COR-L47 (cell line): ENCODE measurements at places on chromosomes 2 and 18.

GRCh38 chr2:46157966-46158310 lies 139.3 kb upstream of the EPAS1 start:
- DNase-seq, result no peak

DNA sequence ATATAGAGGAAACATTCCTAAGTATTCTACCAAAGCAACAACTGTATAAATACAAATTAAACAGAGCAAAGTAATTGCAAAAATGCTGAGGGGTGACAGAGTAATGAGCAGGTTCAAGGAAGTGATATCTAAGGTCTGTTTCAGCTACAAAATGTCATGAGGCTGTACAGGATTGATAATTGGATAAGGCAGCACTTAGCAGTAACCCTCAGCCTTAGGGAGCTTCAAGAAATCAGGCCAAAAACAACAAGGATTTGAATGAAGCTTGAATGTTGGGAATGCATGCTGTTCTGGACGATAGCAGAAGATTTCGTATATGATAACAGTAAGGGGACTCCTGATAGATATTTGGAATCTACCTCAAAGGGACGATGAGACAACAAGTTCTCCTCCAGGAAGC lies 142.0 kb upstream of the MMADHC start:
- no peak for DNase-seq

GRCh38 chr2:64812285-64812684 lies 158.6 kb upstream of the SERTAD2 start:
- DNase-seq, result no peak

GRCh38 chr18:56574861-56575260 lies 63.5 kb downstream of the TXNL1 start:
- DNase-seq, result no peak

DNA sequence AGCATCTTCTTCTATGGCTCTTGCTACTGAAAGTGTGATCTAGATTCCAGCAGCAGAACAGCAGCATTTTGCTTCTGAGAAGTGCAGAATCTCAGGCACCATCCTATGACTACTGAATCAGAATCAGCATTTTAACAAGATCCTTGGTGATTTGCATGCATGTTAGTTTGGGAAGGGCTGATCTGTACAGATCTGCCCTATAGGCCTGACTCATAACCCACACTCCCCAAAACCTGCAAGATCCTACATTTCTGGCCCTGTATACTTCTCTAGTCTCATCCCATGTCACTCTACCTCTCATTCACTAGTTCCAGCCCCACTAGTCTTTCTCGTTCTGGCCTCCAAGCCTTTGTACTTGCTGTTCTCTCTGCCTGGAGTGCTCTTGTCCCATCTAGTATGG lies 15.7 kb upstream of the DARS1 start:
- DNase-seq, result no peak

DNA sequence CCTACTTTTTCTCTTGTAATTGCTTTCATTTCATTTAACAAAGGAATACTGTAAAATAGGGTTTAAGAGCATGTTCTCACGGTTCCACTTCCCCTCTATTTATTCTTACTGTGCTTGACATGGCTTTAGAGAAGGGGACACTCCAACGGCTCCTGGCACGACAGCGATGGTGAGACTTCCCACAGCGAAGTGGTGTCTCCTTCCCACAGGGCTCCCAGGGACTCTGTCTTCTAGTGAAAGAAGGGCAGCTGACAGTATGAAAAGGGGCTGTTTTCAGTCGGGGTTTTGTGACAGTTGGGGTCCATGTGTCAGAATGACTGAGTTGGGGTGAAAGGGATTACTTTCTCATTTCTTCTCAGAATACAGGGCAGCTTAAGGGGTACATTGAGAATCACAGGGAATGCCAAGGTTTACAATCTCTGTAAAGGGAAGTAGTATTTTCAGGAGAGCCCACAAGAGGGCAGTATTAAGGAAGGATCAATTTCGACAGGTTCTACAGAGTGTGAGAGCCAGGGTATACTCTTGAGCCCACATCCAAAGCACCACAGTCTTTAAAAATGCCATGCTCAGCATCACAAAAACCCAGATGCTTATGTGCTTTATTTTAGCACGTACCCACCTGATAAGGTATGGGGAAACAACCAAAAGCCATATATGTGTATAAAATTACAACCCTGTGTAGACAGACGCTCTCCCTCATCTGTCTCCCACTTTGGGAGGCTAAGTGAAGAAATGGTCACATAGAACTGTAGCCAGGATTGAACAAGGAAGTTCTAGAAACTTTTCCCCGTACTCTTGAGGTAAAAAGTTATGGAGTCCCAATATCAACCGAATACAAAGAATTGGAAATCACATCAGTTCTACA lies 31.3 kb upstream of the RAPGEF4 start:
- peak; percentile 4 for DNase-seq

DNA sequence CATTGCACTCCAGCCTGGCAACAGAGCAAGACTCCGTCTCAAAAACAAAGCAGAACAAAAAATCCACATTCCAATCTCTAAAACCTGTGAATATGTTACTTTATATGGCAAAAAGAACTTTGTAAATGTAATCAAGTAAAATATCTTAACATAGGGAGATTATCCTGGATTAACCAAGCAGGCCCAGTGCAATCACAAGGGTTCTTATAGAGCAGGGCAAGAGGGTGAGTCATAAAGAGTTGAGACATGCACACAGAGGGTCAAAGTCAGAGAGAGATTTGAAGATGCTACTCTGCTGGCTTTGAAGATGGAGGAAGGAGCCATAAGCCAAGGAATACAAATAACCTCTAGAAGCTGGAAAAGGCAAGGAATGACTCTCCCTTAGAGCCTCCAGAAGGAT lies 60.9 kb upstream of the SLC9A2 start:
- DNase-seq, result no peak

GRCh38 chr18:44828080-44828479 lies 147.4 kb downstream of the SETBP1 start:
- DNase-seq, result no peak

DNA sequence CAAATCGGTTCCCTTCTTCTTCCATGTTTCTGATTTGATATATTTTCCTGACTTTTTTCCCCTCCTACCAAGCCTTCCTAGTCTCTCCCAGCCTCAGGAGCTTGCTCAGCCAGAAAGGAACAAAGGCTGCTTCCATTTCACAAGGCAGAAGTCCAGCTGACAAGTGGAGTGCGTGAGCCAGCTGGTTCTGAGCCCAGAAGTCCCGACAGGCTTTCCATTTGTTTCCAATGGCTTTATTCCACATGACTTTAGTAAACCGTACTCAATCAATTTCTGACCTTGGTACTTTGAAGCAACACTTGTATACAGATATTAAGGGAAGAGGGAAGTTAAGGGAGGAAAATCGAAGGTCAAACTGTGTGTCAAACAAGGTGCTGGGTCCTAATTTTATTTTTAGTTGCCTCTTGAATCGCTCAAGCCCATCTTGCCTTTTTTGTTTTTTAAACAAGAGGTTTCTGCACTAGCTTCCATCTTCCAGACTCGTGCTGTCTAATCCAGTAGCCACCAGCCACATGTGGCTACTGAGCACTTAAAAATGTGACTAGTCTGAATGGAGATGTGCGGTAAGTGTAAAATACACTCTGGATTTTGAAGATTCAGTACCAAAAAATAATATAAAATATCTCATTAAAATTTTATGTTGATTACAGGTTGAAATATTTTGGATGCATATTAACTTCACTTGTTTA lies 36.2 kb downstream of the WIPF1 start:
- no peak for DNase-seq

- DNase-seq, result no peak
Measured at GRCh38 chr2:30661173-30662107, 145.8 kb downstream of the CAPN13 start.

- DNase-seq, result no peak
Measured at GRCh38 chr18:65363011-65363410, 387.8 kb upstream of the CDH7 start.

GRCh38 chr2:240777456-240778212 lies 42.4 kb downstream of the KIF1A start:
- no peak for DNase-seq

DNA sequence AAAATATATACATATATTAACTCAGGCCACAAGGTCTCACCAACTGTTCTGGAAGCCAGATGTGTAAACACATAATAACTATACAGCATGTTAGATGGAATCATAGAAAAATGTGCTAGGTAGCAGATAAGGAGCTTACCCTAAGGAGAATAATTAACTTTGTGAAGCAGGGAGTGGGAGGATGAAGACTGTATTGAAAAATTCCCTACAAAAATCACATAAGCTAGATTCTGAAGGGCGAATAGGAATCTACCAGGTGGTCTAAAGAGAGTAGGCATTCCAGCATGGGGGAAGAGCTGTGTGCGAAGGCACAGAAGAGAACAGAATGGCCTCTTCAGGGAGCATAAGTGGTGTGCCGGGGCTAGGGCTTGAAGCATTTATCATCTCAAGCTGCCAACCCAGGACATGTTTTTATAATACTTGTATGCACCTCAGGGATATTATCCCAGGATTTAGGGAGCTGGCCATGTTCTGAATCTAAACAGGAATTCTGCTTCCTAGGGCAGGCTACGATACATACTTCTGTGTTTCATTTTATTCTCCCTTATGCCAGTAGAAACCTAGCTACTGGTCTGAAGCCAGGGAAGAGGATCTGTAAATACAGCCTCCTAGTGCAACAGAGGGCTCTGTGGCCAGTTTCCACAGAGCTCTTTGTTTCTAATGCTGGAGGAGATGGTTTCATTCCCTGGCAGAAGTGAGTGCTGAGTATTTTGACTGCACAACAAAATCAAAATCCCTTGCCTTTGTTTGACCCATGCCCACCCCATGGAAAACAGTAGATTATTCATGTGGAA lies 56.7 kb downstream of the NEMP2 start:
- DNase-seq, result no peak

DNA sequence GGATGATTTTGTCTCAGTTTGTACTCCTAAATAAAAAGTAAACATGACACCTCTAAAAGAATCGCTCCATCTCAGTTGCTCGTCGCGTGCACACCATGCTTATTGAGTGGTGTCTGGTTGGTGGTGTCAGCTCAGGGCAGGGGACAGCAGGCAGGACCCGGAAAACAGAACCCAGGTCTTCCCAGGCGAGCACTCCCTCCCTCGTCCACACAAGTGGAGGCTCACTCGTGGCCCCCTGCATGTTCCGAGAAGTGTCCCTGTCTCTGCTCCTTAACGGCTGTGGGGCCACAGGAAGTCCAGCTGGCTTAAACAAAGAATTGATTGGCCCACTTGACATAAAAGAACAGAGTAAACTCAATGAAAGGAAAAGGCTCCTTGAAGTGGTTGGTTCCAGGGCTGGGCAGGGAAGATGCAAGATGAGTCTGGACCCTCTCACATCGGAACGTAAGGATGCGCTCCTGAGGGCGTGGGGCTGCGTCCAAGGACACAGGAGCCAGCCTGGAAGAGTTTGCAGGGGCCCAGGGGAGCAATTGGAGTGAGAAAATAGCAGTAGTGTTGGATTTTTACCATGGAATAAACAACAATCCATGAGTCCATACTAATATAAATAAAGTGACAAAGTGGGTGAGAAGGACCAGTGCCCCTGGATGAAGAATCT lies 13.1 kb upstream of the CNDP1 start:
- DNase-seq, result no peak

GRCh38 chr2:70710038-70710690 lies 57.8 kb downstream of the ADD2 start:
- DNase-seq, result no peak

- DNase-seq, result no peak
Measured at GRCh38 chr2:236551471-236552211, 18.0 kb upstream of the ACKR3 start.

DNA sequence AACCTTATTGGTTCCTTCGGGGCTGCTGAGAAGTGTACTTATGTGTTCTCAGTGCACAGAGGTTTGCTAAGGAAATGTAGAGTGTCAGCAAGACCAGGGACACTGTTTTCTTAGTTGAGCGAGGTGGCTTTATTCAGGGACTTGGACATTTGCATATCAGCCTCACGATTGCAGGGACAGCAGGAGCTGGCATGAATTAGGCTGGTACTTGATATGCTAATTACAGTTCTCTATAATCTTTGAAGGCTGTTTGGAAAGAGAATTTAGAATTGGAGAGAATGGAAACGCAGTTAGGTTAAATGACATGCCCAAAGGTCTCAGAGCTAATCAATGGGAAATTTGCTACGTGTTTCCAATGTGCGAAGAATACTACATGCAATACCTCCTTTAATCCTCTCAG lies 18.7 kb upstream of the MTCL1 start:
- DNase-seq, result peak; percentile 9

GRCh38 chr18:59567431-59567830 lies 129.8 kb downstream of the CCBE1 start:
- DNase-seq, result no peak

GRCh38 chr18:24987303-24988252 lies 364.4 kb downstream of the ZNF521 start:
- no peak for DNase-seq

DNA sequence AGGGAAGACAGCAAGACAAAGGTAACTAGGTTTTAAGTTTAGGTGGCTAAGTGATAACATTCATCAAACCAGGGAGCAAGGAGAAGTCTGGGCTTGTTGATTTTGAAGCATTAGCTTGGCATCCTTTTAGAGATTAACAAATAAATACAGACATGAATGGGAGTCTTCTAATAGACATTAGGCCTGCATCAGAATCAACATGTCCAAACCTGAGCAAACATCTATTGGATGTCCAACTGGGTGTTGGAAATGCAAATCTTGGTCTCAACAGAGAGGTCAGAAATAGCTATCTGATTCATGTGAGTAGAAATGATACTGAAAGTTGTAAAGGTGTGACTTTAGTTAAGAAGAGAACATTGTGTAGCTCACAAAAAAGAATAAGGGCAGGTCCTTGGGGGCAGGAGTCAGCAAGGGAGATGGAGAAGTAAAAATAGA lies 85.5 kb upstream of the RND3 start:
- DNase-seq, result no peak

- DNase-seq, result no peak
Measured at GRCh38 chr2:41720331-41721251, 327.2 kb upstream of the PKDCC start.

GRCh38 chr2:188414869-188415753 lies 123.4 kb downstream of the GULP1 start:
- no peak for DNase-seq

- DNase-seq, result no peak
Measured at GRCh38 chr2:217970206-217970605, 32.6 kb downstream of the TNS1 start.

DNA sequence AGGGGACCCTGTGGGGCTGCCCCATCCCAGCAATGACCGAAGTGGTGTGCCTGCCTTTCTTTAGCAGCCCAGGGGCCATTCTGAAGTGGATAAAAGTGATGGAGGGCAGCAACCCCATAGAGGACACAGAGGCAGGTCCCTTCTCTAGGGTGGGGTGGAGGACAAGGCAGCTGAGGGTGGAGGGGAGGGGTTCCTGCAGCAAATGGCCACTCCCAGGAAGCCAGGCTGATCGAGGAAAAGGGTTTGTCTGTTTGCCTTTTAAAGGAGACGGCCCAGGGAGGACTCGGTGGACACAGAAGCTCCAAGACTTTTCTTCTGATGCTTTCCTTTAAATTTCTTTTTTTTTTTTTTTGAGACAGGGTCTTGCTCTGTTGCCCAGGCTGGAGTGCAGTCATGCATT lies 272.8 kb downstream of the TWIST2 start:
- no peak for DNase-seq

DNA sequence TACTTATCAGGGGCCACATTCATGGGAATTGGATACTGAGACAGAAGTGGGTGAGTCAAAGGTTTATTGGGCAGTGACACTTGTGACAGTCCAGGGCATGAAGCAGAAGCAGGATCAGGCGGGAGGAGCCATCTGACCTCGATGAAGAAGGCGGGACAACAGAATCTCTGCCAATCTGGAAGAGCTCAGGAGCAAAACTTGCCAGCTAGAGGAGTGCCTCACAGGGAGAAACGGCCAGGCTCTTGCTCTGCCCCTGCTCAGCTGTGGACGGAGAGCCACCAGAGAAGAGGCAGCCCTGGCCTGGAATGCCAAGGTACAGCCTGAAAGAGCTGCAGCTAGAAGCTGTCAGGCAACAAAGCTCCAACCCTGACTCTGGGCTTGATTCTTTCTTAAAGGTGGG lies 16.9 kb downstream of the DAW1 start:
- DNase-seq, result no peak
